ENCODE measurements at places on chromosomes 16 and 17. TPM values are rescaled to one million over a fixed set of nuclear protein-coding genes. Genes with fewer than 3 reads are reported as not detected.

ZNF267 gene
- 74.4 TPM for total RNA-seq

ATMIN gene
- 27.3 TPM for total RNA-seq

RBFOX1 gene
- total RNA-seq, result not detected

PVALEF gene
- total RNA-seq, result not detected

TBC1D3H gene
- 1.0 TPM for total RNA-seq

BICDL2 gene
- total RNA-seq, result 0.11 TPM

NPIPA8 gene
- 11.2 TPM for total RNA-seq

PRR11 gene
- 43.5 TPM for total RNA-seq

TBC1D3I gene
- total RNA-seq, result 0.44 TPM

P2RX5 gene
- 15.4 TPM for total RNA-seq

HOXB4 gene
- 3.3 TPM for total RNA-seq

SLC25A39 gene
- 171 TPM for total RNA-seq

VPS9D1 gene
- total RNA-seq, result 2.0 TPM

ZP2 gene
- total RNA-seq, result not detected

SOX8 gene
- 0.61 TPM for total RNA-seq
